NCI-H2171 (cell line): ENCODE measurements at places on chromosomes 13 and 19.

DNA sequence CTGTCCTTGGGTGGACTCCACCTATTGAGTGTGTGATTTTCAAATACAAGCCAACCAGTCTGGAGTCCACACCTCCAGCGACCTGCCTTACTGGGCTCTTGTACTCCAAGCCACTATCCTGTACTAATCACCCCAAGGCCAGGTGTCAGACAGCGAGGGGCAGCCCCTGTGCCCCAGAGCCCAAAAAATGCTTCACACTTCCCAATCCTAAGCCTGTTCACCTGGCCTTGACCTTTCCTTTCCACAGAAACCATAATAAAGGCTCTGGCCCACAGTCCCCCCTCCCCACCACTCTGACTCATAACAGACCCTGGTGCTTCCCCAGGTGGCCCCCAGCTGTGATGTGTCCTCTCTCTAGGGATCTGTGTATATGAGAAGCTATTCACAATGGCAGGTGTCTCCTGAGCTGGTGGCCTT is 3.9 kb downstream of the CD209 start:
- no peak for DNase-seq

DNA sequence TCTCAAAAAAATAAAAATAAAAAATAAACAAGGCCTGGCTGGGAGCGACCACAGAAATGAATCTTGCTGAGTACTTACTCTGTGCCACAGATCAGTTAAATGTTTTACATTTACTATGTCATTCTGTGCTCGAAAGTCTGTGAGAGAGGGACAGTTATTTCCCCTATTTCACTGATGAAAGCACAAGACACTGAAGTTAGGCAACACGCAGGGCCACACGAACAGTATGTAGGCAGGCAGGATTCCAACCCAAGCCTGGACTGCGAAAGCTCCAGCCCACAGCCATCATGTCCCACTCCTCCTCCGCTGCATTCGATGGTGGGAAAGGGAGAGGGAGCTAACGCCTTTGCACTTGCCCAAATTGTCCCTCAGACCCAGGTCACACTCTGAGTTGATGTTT is 34.2 kb downstream of the RUBCNL start:
- DNase-seq, result no peak

- DNase-seq, result no peak
Measured at GRCh38 chr13:21637296-21637695, 33.3 kb upstream of the MICU2 start.

- DNase-seq, result no peak
Measured at GRCh38 chr13:63435667-63436324, 2020.1 kb upstream of the PCDH20 start.

- no peak for DNase-seq
Measured at GRCh38 chr13:49633710-49634109, 5.4 kb downstream of the ARL11 start.

DNA sequence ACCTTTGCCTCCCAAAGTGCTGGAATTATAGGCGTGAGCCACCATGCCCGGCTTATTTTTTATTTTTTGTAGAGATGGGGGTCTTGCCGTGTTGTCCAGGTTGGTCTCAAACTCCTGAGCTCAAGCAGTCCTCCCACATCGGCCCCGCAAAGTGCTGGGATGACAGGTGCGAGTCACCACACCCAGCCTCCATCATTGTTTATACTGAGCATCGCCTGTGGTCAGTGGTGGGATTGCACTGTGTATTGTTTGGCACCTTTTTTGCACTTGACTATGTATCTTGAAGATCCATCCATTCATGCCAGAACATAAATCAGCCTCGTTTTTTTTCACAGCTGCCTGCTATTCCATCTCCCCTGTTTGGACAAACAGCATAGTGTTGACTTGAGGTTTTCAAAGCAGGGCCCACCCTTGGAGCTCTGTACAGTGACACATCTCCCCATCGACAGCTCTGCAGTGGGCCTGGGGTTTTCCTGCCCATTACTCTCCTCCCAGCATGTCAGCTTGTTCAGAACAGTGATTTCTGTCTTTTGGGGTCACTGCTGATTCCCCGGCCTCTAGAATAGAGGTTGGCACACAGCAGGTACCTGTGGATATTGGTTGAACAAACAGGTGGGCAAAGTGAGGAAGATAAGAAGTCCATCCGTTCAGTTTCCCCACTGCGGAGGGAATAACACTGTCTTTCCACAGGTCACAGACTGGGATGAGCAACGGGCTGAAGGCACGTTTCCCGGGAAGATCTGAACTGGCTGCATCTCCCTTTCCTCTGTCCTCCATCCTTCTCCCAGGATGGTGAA is 8.2 kb upstream of the UPK1A start:
- DNase-seq, result no peak

GRCh38 chr13:94328381-94329041 is 151.0 kb downstream of the DCT start:
- no peak for DNase-seq

GRCh38 chr13:44436589-44437337 is 63.1 kb downstream of the SERP2 start:
- peak; percentile 62 for DNase-seq

GRCh38 chr19:57830071-57830602 is at the start of gene ZNF587B:
Gene ZNF587B (plus strand): TSS chr19:57830299. CDS start chr19:57830529, 230 bp downstream.
- DNase-seq, result no peak

DNA sequence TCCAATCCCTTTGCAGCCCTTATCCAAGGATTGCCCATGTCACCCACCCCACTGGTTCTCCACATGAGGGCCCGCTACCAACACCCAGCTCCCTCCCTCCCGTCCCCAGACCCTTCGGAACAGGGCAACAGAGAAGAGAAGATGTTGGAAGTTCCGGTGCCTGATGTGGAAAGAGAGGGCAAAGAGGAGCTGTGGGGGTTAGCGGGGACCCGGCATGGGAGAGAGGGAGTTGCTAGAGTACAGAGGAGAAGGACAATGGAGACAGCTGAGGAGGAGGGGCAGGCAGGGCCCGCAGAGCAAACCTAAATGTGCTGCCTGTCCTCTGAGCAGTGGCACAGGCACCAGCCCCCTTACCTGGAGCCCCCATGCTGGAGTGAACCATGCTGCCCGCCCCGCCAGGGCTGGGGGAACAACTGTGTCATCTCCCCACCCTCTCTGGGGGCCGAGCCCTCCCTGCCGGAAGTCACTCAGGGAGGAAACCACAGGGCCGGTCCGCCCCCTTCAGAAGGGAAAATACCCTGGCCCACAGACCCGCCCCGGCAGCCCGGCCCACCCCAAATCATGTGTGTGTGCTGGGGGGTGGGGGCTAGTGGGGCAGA is at the start of gene POU2F2:
Gene POU2F2 (minus strand): TSS at position 417 of the 599 bp plus-strand sequence. CDS start 35 bp downstream, at position 382.
- DNase-seq, result no peak

DNA sequence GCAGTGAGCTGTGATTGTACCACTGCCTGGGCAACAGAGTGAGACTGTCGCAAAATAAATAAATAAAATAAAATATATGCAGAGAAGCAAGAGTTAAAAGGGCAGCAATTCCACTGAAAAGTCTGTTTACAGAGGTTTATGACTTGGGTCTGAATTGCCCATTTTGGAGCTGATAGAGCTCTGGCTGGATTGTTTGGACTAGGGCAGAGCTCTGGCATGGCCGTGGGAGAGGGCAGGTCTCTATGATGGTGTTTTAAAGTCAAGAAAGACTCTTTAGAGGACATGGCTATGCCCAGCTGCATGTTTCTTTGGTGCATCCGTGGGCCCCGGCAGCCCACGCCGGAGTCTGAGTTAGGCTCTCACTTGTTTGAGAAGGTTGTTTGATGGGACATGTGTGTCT is 64.6 kb upstream of the C1QTNF9 start:
- no peak for DNase-seq

GRCh38 chr19:1324249-1324805 is 38.7 kb downstream of the EFNA2 start:
- no peak for DNase-seq
